ENCODE measurements at places on chromosomes 6 and 20. TPM values are rescaled to one million over a fixed set of nuclear protein-coding genes. Genes with fewer than 3 reads are reported as not detected.

DNA sequence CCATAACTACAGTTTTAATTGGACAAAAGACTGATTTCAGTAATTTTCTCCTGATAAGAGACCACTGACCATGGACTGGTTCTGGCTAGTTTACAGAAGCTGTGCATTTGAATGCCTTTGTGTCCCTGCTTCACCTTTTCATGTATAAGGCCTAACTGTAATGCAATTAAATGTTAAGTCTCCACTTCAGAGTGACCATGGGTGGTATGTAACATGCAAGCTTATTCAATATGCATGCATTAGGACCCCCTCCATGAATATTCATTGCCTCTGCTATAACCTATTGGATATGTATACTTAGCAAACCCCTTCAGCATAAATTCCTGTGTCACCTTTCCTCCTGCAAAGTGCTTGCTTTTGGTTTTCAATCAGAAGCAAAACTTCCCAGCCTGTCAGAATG is 2.2 kb downstream of the UBD start:
- DNase-seq: no peak

DNA sequence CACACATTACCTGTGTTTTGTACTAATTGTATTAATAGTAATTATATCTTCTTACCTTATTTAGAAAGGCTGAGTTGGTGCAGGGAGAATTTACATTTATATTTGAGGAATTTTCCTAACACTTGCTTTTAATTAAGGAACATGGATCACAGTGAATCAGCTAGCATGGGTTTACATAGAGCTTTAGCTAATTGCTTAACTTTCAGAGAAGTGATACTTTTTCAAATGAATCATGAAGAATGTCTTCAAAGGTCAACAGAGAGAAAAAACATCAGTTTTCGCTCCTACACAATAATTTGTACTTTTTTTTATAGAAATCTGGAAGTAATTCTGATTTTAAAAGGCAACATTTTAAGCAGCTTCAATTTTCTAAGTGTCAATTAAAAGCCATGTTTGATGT is 195.0 kb upstream of the HEY2 start:
- DNase-seq: no peak

DNA sequence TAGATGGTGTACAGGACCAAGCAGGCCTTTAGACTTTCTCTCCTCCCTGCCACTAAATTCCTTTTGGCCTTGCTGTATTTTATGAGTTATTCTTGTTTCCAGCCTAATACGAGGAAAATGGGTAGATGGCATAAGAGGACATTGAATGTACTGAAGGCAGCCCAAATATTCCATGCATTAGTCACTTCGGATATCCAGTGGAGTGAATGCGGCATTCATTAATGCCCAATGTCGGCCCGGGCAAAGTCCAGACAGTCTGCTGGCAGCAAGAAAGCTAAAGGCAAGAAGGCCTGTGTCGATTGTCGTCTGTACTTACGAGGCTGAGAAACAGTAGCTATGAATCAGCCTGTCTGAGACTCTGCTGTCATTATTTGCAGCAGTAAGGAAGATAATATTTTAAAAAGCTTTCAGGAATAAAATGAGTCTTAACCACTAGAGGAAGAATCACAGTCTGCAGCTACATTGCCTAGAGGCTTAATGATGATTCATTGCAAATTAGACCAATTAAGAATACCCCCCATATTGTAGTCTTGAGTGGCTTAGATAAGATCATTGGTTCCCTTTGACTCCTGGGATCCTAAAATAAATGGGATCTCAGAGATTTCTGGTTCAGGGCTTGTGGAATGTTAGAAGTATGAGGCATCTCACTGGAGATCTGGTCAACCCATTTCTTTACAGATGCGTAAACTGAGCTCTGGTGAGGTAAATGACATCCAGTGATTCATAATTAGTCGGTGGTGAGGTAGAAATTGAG is 534.1 kb upstream of the JAG1 start:
- DNase-seq: no peak

DNA sequence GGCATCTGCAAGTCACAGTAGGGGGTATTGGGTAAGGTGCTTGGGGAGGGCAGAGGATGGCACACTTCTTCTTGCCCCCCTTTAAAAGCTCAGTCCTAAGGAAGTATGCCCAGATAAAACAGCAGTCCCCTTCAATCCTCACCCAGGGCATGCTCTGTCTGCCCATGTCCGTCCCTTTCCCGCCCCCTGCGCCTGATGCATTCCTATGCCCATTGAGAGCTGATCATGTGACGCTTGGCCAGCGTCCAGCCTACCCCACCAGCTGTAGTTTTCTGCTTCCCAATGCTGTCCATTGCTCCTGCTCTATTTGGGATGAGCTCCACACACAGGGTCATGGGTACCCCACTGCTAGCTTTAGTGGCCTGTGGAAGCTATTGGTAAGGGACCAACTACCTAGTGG is 8.3 kb downstream of the SIGLEC1 start:
- no peak for DNase-seq

GRCh38 chr20:47789764-47790579 is 4.7 kb upstream of the SULF2 start:
- no peak for DNase-seq

DNA sequence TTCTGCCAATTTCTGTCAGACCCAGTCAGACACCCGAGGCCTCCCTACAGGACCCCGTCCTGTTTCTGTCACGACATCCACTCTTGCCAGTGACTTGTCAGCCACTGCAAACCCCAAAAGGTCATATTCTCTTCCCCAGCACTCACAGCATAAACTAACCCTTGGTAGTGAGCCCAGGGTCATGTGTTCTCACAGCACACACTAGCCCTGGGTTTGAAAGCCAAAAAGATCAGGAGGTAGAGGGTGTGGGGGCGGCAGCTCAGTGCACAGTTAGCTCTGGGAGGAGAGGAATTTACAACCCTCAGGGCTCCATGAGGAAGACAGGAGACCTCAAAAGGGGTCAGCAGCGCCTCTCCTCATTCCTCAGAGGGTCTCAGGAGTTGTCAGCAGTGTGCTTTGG is 9.9 kb upstream of the SNX9 start:
- no peak for DNase-seq

DNA sequence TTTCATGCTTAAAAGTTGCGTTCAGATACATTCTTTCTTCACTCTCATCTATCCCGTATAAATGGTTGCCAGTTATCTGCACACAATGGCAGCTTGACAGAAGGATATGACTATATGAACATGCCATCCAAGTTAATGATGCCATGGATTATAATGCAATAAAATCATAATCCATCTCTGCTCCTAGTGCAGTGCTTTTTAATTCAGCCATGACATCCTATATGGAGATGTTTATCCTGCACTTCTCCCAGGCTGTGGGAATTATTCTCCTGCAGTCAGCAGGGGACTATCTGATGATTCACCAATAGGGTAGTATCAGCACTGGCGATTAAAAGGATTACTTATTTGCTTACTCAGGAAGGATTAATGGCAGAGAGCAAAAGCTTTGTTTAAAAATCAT is 273.8 kb downstream of the SAMD5 start:
- no peak for DNase-seq

DNA sequence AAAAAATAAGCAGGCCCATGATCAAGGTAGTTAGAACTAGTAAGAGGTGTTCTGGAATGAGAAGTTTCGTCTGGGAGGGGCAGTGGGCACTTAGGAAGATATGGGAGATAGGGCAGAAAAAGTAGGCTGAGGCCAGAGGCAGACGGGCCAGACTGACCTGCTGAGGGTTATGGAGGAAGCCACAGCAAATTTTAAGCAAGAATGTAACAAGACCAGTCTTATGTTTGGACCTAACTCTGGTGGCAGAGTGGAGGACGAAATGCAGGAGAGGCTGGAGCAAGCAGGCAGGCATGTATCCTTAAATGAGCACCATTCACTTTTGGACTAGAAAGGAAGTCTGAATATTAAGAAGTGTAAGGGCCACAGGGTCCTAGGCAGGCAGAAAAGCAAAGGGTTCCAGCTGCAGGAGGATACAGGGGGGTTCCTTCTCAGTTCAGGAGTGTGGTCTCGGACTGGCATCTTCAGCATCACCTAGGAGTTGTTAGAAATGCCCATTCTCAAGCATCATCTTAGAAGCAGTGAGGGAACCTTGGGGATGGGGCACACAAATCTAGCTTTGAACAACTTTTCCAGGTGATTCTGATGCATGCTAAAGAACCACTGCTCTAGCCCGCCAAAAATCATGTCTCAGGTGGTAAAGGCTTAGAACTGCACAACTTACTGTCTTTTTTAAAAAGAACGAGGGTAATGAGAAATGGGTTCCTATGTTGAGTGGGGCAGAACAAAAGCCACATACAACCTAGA is 1.7 kb upstream of the DSTN start:
- DNase-seq: no peak

The DEFB113 gene
- polyA plus RNA-seq: not detected

The BACH2 gene
- 4.9 TPM for polyA plus RNA-seq

The UBD gene
- 0.28 TPM for polyA plus RNA-seq

DNA sequence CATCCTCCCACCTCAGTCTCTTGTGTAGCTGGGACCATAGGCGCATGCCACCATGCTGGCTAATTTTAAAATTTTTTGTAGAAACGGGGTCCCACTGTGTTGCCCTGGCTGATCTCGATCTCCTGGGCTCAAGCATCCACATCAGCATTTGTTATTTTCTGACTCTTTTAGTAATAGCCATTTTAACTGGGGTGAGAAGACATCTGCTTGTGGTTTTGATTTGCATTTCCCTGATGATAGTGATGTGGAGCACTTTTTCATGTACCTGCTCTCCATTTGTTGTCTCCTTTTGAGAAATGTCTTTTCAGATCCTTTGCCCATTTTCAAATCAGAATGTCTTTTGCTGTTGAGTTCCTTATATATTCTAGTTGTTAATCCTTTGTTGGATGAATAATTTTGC is 22.2 kb upstream of the TULP4 start:
- DNase-seq: no peak

DNA sequence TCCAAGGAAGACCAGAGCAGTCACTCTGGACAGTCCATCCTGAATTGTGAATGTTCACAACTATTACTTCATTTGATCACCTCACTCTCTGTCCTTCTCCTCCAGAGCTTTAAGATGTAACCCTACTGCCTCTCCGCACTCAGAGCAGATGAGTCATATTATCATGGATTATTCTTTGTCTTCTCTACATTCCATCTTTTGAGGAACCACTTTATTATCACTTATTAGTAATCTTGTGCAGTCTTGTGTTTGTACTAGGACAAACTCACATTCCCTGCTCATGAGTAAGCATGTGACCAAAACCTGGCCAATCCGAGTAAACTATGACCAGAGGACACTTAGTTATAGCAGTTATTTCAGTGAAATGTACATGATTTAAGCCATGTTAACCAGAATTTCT is 401.5 kb upstream of the ADGRB3 start:
- DNase-seq: no peak

DNA sequence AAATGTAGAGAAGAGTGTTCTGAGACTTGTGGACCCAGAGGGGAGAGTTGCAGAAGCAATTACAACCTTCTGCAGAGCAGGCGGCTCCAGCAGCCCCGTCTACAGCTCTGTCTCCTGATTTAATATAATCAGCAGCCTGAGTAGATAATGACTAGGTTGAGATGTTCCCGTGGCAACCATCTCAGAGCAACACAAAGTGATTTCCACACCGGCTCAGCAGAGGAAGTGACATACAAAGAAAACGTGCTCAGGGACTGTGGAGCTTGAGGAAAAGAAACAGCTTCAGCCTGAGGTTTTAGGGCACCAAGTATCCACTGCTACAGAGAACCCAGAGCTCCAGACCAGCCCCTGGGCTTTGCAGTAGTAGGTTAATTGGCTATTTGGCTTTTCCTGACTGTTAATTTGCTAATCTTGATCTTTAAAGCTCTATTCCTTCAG is 136.4 kb downstream of the MTFR2 start:
- DNase-seq: peak; percentile 68

DNA sequence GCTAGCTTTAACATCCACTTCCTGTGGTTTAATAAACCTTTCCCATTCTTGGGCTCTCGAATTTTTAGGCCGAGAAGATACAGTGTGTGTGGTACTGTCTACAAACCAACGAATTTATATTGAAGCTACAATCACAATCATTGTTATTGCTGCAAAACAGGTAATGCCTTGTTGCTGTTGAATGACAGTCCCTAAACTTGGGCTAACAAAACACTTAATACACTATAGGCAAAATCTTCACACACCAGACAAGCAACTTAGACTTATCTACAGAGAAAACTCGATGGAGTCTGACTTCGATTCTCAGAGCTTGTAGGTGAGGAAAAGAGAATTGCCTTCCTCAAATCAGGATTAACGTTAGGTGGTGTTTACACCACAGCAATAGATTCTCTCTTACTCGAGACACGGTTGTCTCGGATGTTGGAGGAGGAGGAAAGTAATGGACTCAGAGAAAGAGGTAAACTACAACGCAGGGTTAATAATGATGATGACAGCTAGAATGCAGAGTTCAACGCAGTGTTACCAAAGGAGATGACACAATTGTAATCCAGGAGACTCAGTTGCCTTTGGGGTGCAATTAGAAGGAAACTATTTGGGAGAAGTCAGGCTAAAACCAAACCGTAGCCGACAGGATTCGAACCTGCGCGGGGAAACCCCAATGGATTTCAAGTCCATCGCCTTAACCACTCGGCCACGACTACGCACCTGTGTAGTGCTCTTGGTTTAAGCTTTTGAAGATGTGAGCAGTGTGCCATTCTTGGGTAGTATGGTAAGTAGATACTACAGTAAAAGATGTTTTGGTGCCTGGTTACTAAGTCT is 32.5 kb upstream of the ZNF184 start:
- DNase-seq: no peak

The TGM3 gene
- 0.25 TPM for polyA plus RNA-seq

The TFAP2A gene
- 0.43 TPM for polyA plus RNA-seq

DNA sequence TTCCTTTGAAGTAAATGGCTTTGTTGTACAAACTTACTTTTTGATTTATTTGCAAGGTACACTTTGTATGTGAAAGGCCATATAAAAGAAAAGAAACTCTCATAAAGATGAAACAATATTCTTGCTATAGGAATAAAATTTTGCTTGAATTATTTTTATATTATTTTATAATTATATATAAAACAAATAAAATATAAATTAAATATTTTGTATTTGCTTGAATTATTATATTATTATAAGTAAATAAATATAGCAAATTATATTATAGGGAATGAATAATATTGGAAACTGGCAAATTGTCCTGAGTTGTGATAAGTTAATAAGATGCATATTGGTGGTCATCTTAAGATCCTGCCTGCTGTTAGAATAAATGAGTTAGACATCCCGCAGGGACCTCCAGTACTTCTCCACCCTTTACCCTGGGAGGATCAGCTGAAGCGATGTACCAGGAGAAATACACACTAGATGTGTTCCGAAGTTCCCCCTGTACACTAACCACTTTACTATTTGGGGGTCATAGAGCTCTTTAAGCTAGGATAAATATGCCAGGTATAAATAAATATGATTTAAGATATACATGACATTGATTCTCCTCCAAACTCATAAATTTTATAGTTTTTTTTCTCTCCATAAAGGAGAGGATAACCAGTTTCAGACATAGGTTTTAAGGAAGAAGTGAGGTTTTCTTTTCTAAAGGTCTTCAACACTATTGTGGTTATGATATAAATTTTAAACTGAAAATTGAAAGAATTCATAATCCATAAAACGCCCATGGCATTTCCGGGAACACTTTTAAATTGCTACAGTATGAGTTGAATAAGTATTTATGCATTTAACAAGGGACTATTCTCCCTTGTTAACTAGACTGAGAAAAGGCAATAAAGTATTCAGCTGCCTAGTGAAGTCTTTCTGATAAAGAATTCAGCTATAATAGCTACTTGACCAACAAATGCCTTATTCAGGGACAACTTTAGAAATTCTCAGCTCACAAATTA is 486.3 kb upstream of the MARCKS start:
- no peak for DNase-seq

The KIAA0408 gene
- polyA plus RNA-seq: 16.1 TPM
